Lower leg skin (tissue), 4 donors: ENCODE measurements at places on chromosomes 4 and X. TPM values are rescaled to one million over a fixed set of nuclear protein-coding genes. Genes with fewer than 3 reads are reported as not detected.

- DNase-seq: no peak
Measured at GRCh38 chr4:23171976-23172375, 479.2 kb downstream of the GBA3 start.

DNA sequence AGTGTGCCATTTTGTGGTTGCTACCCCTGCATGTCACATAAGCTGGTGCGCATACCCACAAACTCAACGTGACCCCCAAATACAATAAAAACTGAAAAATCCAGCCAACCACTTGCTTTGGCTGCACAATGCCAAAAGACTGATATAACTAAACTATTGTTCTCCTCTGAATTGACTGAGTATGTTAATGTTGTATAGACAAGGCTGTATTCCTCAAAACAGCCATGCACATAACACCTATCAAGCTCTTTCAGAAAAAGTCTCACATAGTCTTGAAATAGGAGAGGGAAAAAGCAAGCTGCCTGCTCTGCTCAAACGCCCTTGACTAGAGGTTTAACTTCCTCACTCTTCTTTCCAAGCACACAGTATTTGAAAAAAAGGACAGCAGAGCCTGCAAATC lies 126.4 kb upstream of the NOCT start:
- no peak for DNase-seq

The ADGRG4 gene
- not detected for total RNA-seq

DNA sequence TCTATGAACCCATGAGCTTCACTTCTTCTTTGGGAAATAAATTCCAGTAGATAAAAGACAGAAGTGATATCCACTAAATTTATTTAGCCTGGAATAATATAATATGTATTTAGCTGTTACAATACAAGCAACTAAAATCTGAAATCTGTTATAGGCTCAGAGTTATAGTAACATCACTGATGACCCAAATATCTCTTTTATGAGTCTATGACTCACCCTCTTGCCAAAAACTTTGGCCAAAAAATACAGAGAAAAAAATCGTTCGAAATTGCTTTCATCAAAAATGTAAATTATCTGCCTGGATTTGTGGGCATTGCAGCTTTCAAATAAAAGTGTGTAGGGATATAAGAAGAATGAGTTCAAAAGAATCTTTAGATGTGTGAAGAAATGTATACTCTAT lies 89.4 kb upstream of the DKK2 start:
- DNase-seq: no peak

GRCh38 chrX:125205133-125205917 lies 114.3 kb upstream of the TEX13C start:
- peak; percentile 89 for DNase-seq

DNA sequence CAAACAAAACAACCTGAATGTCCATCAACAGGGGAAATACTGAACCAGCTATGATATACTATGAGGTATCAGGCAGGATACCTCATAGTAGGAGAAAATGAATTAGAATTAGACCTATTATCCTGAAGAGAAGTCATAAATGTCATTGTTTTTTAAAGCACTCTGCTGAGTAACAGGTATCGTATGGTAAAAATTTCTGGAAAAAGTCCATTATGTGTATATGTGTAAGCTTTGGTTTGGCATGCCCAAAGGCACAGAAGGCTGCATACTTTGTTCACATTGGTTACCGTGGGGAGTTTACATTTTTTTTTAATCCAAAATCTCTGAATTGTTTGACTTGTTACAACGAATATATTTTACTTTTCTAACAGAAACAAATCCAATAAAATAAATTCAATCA lies 70.5 kb downstream of the RPS3A start:
- no peak for DNase-seq

DNA sequence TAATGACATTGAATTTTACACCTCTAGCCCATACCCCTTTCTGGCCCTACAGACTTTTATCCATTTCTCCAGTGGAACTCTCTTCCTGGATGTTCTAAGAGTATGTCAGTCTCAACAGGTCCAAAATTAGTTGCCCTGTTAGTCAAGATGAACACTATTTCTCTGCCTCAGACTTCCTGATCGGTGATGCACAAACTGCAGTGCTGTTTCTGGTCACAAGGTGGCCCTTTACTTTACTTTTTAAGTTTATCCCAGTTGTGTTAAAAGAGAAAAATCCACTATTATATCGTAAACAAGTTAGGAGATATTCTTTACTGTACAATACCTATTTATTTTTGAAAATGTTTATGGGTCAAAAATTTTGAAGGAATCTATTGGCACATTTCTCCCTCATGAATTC lies 13.1 kb downstream of the TCEAL7 start:
- DNase-seq: peak; percentile 21

DNA sequence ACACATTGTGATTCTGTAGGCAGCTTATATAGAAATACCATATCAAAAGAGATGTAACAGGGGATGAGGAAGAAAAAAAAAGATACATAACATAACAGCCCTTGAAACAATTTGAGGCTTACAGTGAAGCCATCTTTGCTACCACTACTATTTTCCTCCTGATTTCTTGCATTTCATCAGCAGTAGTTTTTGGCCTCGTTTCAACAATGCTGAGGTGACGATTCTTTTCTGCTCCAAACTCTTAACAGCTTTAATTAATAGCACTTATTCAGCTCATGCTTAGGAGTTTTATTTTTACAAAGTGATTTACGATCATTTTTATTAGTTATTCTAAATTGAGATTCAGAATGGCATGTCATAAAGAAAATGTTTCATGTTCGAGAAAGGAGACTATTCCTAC lies 163.2 kb downstream of the DCK start:
- DNase-seq: no peak

GRCh38 chrX:153336988-153337387 lies 3.0 kb downstream of the ZNF275 start:
- peak; percentile 31 for DNase-seq

The BMP3 gene
- 1.1 TPM for total RNA-seq

The MAGEC1 gene
- total RNA-seq: not detected

The GCNA gene
- 0.78 TPM for total RNA-seq

- DNase-seq: no peak
Measured at GRCh38 chr4:131054489-131055019, 1958.6 kb downstream of the C4orf33 start.

GRCh38 chr4:8836664-8837171 lies 34.9 kb downstream of the HMX1 start:
- peak; percentile 68 for DNase-seq

The SATL1 gene
- not detected for total RNA-seq
